ENCODE measurements at places on chromosomes 6 and 20.

- DNase-seq: no peak
Measured at GRCh38 chr6:89387516-89388201, 24.4 kb downstream of the RRAGD start.

- DNase-seq: no peak
Measured at GRCh38 chr6:63395381-63395780, 75.6 kb upstream of the LGSN start.

GRCh38 chr6:38264605-38265004 is 375.1 kb downstream of the BTBD9 start:
- DNase-seq: no peak

- DNase-seq: no peak
Measured at GRCh38 chr6:148935705-148936435, 189.0 kb downstream of the UST start.

DNA sequence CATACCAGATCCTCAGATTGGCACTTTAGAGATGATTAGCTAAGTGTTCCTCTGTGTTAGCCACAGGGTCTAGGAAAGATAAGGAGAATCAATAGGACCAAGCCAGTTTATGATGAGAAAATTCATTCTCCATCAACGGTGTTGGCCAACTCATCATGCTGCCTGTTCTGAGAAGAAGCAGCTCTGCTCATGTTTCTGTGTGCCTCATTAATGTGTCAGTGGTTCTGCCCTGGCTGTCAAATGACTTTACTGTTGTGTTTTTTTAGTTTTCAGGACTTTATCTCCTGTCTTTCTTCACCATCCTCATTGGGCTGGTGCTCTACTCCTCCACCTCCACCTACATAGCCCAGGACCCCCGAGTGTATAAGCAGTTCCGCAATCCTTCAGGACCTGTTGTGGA is 234.3 kb upstream of the PLN start:
- no peak for DNase-seq

DNA sequence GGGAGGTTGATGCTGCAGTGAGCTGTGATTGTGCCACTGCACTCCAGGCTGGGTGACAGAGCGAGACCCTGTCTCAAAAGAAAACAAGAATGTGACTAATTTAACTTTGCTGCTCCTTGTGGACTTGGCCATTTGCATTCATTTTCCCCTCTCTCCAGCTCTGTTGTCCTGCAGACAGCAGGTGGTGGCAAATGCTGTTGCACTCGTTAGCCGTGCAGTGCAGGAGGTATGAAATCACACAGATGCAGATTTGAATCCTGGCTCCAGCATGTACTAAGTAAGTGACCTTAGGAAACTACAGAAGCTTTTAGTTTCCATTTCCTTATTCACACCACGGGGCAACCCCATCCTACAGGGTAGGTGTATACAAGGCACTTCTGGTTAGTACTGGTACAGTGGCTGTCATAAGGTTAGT is 9.6 kb upstream of the BEND3 start:
- no peak for DNase-seq

DNA sequence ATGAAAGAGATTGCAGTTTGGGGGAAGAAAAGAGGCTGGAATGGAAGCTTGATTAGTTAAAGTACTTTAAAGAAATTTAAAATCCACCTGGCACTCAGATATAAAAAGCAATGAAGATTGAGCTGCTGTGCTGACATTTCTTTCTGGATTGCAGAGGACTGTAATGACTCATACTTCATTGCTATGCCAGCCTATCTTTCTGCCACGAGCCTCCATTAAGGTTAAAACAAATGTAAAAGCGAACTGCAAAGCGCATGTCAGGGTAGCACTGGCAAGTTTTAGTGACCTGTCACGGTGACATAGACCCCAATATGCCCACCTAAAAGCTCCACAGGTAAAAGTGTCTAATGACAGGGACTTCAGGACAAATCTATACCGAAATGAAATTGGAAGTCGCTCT is 449.6 kb downstream of the C6orf118 start:
- no peak for DNase-seq

DNA sequence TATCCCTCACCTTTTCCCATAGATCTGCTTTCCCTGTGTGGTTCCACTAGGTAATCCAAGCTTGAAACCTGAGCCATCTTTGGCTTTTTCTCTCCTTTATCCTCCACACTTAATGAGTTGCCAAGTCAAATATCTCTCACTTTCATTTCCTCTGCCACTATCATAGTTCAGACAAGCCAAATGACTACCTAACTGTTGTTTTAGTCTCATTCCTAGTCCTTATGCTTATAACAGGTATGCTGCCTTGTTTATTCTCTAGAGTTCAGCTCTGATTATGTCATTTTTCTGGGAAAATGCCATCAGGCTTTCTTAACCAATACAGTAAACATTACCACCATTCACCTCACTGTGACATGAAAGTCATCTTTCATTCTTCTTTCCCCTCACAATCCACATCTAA is 6.5 kb downstream of the EFHC1 start:
- no peak for DNase-seq

GRCh38 chr6:117272032-117272866 is 6.9 kb downstream of the VGLL2 start:
- DNase-seq: no peak

- no peak for DNase-seq
Measured at GRCh38 chr20:59325142-59325523, 24.7 kb downstream of the EDN3 start.

DNA sequence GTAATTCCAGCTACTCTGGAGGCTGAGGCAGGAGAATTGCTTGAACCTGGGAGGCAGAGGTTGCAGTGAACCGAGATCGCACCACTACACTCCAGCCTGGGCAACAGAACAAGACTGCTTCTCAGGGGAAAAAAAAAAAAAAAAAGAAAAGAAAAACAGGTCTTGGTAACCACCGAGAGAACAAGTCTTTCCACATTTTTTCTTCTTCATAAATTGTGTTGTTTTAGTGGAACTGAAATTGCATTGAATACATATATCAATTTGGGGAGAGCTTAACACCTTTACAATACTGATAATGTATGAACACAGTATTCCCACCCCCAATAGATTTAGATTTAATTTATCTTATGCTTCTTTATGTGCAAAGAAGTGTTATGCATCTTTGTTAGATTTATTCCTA is 70.0 kb upstream of the PLEKHG1 start:
- DNase-seq: no peak

DNA sequence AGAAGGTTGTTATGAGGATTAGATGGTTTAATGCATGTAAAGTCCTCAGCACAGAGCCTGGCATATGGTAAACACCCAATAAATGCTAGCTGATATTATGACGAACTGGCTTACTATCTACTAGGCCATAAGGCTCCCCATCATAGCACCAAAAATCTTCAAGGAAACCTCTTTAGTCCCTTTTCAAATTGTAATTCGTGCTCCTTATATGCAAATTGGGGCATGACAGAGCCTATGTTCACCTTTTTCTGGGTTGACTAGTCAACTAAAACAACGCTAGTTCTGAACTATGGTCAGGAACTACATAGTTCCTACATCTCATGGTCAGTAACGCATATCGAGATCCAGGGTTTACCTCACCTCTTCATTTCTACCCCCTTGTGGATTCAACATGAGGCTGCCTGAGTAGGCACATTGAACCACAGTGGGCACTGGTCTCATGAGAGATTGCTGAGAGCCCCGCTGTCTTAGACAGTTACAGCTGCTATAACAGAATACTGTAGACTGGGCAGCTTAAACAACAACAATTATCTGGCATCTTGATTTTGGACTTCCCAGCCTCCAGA is 97.2 kb upstream of the TNFAIP3 start:
- DNase-seq: no peak

DNA sequence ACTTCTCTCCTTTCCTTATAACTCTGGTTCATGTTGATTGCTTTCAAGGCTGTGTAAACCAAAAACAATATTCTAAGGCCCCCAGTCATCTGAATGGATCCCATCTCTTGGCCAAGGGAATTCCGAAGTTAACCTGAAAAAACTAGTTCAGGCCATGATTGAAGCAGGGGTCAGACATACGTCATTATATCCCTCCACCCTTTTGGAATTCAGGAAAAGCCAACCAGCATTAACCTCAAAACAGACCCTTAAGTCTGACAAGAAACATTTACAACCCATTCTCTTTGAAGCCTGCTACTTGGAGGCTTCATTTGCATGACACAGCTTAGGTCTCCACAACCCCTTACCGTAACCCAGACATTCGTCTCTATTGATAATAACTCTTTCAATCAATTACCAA is 39.7 kb downstream of the SLC26A8 start:
- DNase-seq: no peak

DNA sequence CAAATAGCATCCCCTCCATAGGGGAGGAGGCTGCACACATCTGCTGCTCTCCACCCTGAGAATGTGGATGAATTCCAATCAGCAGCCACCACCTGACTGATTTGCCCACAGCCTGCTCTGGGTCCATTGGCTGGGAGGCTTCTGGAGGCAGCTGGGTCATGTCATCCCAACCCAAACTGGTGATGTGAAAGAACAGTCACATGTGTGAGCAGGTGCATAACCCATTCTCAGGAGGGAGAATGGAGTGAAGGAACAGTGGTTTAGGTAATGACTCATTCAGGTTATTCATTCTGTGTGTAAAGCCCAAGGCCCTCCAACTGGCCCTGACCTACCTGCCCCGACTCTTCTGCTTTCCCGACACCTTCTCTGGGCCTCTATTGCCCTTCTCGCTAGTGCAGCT is 90.9 kb upstream of the GCM1 start:
- no peak for DNase-seq

DNA sequence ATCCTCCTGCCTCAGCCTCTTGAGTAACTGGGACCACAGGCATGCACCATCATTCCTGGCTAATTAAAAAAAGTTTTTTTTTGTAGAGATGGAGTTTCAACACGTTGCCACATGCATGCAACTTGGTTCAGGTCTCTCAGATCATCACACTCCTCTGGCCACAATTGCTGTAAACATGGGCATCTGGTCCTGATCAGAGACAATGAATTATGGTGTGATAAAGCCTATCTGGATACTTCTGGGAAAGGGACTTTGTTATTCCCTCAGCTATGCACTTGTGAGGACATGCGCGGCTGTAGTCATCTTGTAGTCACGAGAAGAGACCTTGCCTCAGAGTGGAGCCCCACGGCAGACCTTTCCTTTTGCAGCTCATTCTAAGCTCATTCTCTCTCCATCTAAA is 210.9 kb upstream of the ZFP64 start:
- no peak for DNase-seq

DNA sequence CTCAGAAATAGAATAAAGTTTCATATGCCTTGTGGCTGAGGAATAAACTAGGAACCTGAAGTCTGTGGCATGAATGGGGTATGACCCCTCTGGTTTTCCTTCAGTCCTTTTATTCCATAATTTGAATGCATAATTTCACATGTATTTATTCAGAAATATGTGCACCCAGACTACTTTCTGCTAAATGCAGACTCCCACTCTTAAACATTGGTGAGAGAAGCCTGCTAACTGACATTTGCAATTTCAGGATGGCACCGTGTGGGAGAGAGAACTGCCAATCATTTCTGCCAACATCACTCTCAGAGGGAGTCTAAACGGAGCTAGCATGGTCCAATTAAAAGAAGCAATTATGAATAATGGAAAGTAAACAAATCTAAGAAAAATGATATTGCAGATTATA is 141.3 kb downstream of the ADGRB3 start:
- DNase-seq: no peak

DNA sequence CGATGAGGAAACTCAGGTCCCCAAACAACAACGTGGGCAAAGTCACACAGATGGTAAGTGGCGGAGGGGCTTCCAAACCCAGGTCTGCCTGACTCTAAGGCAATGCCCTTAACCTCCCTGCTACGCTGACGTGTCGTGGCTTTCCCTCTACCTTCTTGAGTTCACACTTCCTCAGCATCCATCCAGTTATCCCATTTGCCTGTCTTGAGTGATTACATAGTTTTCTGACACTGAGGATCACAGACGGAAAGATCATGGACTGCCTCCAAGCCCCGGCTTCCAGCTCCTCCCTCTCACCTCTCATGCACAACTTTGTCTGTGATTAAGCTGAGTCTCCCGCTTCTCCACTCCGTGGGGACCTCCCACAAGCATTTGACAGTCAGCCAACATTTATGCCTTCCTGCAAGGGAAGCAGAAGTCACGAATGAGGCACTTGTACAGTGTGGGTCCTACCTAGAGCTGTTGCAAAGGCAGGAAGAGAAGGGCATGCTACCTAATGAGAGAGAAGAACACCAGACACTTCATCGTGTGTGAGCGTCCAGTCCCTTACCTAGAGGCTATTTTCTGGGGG is 33.8 kb downstream of the TBC1D7 start:
- no peak for DNase-seq

DNA sequence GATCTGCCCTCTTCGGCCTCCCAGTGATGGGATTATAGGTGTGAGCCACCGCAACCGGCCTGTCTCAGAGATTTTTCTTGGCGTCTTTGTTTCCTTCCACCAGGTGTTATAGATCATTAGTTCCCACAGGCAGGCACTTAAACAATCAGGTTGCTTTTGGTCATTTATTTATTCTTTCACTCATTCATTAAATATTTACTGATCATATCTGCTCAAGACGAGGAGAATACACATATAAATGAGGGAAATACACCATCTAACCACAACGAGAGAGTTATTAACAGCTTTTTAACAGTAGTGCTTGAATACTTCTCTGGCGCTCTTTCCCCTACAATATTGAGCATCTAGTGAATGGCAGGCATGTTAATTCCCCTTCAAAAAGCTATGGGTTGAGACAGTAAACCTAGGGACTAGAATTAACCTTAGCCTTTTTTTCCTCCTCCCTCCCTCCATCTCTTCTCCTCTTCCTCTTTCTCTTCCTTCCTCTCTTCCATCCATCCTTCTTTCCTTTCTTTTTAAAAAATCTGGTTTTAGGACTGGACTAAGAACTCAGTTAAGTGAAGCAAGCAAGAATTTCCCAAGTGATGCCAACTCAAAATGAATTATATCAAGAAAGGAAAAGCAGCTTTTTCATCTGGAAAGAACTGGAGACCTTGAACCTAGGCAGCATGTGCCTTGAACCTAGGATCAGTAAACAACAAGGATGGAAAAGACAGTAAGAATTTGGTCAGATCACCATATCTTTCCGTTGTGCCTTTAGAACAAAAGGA is 41.1 kb upstream of the RFPL4B start:
- no peak for DNase-seq

DNA sequence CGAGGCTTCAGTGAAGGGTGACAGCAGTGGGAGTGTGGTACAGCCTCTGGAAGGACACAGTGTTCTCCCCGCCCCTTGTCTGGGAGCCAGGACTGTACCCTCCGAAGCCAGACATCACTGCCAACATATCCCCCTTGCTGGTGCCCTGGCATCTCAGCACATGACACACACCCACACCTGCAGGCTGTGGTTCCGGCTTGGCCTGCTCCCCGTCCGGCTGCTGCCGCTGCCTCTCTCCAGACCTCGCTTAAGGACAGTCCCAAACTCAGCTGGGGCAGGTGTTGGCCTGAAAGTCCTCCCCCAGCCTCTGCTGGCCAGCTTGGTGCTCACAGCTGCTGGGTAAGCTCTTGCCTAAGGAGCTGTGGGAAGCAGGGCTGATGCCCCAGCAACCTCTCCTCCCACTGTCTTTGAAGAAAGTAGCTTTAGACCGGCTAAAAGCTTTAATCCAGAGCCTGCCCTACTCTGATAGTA is 7.0 kb downstream of the EMILIN3 start:
- DNase-seq: no peak

GRCh38 chr20:47136782-47137181 is 219.7 kb downstream of the ZMYND8 start:
- no peak for DNase-seq

- no peak for DNase-seq
Measured at GRCh38 chr20:49118307-49118706, 69.8 kb downstream of the STAU1 start.

GRCh38 chr6:157121897-157122296 is 201.4 kb downstream of the TMEM242 start:
- no peak for DNase-seq

All from heart right ventricle (tissue), 16 donors.